Glomerular endothelial cell (primary cell): ENCODE measurements at places on chromosomes 1 and 21. TPM values are rescaled to one million over a fixed set of nuclear protein-coding genes. Genes with fewer than 3 reads are reported as not detected.

GRCh38 chr1:44801491-44802305, 1.5 kb downstream of the PLK3 start:
- no peak for DNase-seq

GRCh38 chr1:191608367-191608766, 549.9 kb upstream of the RGS18 start:
- no peak for DNase-seq

GRCh38 chr1:180614730-180615129, 17.1 kb upstream of the XPR1 start:
- DNase-seq = no peak

FCRL6 gene
- not detected in 2 replicates for total RNA-seq

ADORA1 gene
- 8.6 TPM in 1 of 2 replicates, not detected in the other for total RNA-seq

FNDC10 gene
- 5.2 and 9.9 TPM in 2 replicates for total RNA-seq
